ENCODE measurements at places on chromosomes 12 and 14.

DNA sequence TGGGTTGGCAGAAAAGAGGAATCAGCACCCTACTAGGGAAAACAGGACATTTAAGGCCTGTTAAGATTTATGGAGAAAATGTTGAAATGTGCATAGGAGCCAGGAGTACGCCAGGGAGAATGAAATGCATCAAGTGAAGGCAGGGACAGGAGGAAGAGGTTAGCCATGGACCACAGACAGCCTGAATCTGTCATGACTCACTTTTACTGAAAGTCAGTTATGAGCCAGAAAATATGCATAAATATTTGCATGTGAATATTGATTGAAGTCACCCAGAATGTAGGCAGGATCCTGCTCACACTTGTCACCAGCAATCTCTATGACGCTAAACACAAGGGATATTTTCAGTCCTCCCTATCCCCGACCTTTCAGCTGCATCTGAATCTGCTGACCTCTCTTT is 25.1 kb upstream of the CDK17 start:
- no peak for DNase-seq

- DNase-seq, result no peak
Measured at GRCh38 chr12:105334582-105334981, 4.1 kb downstream of the C12orf75 start.

- DNase-seq, result no peak
Measured at GRCh38 chr12:34291001-34291400, 268.7 kb downstream of the ALG10 start.

DNA sequence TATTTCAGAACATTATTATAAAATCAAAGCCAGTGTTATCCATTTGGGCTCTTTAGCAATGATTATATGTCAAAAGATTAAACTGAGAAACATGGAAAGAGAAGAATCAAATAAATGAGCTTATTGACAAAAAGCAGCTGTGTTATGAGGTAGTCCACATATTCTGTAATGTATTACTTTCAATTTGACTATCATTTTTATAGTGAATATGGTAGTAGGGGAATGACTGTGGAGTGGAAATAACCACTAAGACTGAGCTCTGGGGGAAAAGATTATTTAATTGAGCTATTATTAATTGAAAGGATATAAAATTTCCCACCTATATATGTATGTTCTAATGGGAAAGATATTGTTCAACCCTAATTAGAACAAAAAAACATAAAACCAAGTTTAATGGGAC is 381.3 kb downstream of the TMTC2 start:
- no peak for DNase-seq

DNA sequence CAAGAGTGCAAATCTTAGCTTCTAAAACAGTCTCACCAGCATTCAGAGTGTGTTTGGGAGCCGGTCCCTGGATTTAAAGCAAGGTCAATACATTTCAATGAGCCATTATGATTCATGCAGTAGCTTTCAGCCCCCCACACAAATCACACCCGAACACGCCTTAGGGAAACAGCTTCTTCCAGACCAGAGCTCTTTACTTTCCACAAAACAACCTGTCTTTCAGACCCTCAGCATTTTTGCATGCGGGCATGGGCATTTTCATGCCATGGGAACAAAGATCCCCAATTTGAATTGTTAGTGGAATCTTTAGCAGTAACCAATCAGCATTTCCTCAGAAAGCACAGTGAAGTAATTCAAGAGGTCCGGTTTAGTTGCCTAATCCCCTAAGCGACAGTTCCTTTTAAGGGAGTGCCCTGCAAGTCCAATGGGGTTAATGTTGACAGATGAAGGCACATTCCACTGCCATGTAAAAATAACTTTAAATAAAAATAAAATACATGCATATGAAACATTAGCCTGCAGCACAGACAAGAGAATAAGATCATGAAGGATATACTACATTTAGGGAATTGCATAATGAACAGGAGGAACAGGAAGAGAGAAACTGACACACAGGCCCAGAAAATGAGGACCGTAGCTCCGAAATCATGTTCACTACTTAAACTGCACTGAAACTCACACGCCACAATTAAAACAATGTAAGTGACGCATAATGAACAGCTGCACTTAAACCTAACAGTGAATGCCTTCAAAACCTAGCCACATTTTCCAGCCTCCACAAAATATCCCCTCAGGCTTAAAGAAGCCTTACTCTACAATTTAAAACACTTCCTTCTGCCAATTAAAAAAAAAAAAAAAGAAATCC is 4.0 kb downstream of the VPS37B start:
- no peak for DNase-seq

Measured in activated CD4-positive, alpha-beta T cell treated with anti-CD3 and anti-CD28 coated beads, Interleukin-2, amount 50 U/mL, for 4 hours (primary cell).